WTC11 (cell line): ENCODE measurements at places on chromosomes 16 and 17. TPM values are rescaled to one million over a fixed set of nuclear protein-coding genes. Genes with fewer than 3 reads are reported as not detected.

- peaks cover 2% of the 10 kb centered on the region; the same call in 1 of the 2 replicates for H3K27me3 ChIP-seq
- H3K4me1 ChIP-seq = no peaks in the 10 kb centered on the region
- H3K36me3 ChIP-seq = no peaks in the 10 kb centered on the region
- H3K27ac ChIP-seq = no peak overlapping the region
Observed at GRCh38 chr17:80513892-80514291, 30.7 kb upstream of the RPTOR start.

- H3K27ac ChIP-seq = no peak overlapping the region
- no peaks in the 10 kb centered on the region for H3K36me3 ChIP-seq
- peaks cover 27% of the 10 kb centered on the region for H3K4me1 ChIP-seq
Observed at GRCh38 chr17:78252111-78252634, 20.7 kb downstream of the TMEM235 start.

GRCh38 chr17:82374626-82375331, 3.2 kb downstream of the UTS2R start:
- H3K36me3 ChIP-seq = no peaks in the 10 kb centered on the region
- H3K27ac ChIP-seq = no peak overlapping the region
- no peaks in the 10 kb centered on the region for H3K4me1 ChIP-seq
- H3K4me3 ChIP-seq = no peak overlapping the region

GRCh38 chr17:79051306-79051705, 23.3 kb upstream of the ENGASE start:
- no peaks in the 10 kb centered on the region for H3K4me1 ChIP-seq
- DNase-seq = no peak
- H3K36me3 ChIP-seq = peaks cover 5% of the 10 kb centered on the region; the same call in 1 of the 2 replicates

Gene GRIN2C
- 0.14 to 0.31 TPM (median 0.23 TPM) in 3 replicates for total RNA-seq

DNA sequence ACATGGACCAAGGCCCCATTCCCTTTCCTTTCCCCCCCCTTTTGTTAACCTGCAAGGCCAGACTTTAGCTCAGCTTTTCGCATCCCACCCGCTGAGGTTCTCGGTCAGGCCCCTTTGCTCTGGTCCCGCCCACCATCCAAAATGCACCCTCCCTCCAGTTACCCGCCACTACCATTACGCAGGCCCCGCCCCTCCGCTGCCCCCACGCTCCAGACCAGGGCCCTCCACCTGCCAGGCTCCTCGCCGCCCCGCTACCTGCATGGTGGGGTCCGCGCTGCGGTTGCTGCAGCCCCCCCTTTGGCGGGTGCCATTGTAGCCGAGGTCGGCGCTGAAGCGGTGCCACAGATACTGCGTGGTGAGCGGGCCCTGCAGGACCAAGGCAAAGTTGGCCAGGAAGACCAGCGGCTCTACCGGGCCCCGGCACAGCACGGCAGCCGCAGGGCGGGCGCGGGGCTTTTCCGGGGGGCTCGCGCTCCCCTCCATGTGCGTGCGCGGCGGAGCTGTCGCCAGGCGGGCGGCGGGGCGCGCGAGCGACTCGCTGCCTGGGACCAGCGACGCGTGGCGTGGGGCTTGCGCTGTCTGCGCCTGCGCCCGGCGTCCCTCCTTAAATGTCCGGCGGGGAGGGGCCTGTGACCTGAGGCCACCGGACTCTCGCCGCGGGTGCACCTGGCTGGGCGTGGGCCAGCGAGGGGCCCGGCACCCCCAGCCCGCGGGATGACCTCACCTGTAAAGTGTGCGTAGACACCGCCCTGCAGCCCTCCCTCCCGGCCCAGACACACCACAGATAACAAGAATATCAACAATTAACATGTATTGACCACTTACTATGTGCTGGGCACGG, at the start of gene SLC46A1:
Gene SLC46A1, minus strand, starts transcription at position 581 of the 841 bp plus-strand sequence. Its CDS starts 98 bp downstream, at position 483.
- H3K27me3 ChIP-seq = peaks cover 31% of the 10 kb centered on the region
- peak; percentile 80 for DNase-seq
- H3K27ac ChIP-seq = peak within 1 kb of the TSS; percentile 87

DNA sequence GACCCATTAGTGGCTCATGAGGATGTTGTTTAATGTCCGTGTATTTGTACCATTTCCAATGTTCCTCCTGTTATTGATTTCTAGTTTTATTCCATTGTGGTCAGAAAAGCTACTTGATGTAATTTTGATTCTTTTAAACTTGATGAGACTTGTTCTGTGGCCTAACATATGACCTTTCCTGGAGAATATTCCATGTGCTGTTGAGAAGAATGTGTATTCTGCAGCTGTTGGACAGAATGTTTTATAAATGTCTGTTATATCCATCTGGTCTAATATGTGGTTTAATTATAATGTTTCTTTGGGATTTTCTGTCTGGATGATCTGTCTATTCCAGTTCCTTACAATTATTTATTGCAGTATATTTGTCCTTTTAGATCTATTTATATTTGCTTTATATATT, 2.9 kb upstream of the ABCA10 start:
- DNase-seq = no peak
- no peaks in the 10 kb centered on the region for H3K27me3 ChIP-seq
- H3K4me1 ChIP-seq = no peaks in the 10 kb centered on the region
- no peak overlapping the region for H3K27ac ChIP-seq
- H3K36me3 ChIP-seq = no peaks in the 10 kb centered on the region; the same call in 1 of the 2 replicates
- no peak overlapping the region for H3K4me3 ChIP-seq

GRCh38 chr17:12459736-12460135, 206.0 kb upstream of the MYOCD start:
- H3K36me3 ChIP-seq = peaks cover 19% of the 10 kb centered on the region
- peaks cover 5% of the 10 kb centered on the region; the same call in 1 of the 2 replicates for H3K27me3 ChIP-seq
- H3K4me3 ChIP-seq = no peak overlapping the region
- no peak for DNase-seq
- H3K4me1 ChIP-seq = peaks cover 19% of the 10 kb centered on the region

DNA sequence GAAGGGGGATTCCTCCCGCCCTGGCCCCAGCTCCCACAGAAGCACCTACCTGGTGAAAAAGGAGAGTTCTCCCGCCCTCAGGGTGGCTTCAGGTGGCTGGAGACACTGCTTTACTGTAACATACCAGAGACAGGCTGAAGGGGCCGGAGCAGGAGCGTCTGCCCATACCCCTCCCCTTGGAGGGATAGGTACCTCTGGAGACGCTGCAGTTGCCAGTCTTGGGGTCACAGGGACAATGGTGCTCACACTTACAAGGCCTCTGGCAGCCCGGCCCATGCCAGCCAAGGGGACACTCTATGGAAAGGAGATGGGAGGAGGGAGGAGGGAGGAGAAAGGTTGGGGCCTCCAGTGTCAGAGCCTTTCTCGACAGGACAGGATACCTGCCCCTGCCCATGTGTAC, 6.6 kb downstream of the NAGPA start:
- H3K36me3 ChIP-seq = no peaks in the 10 kb centered on the region
- no peak for DNase-seq
- no peaks in the 10 kb centered on the region for H3K4me1 ChIP-seq
- H3K27me3 ChIP-seq = no peaks in the 10 kb centered on the region
- no peak overlapping the region for H3K27ac ChIP-seq

DNA sequence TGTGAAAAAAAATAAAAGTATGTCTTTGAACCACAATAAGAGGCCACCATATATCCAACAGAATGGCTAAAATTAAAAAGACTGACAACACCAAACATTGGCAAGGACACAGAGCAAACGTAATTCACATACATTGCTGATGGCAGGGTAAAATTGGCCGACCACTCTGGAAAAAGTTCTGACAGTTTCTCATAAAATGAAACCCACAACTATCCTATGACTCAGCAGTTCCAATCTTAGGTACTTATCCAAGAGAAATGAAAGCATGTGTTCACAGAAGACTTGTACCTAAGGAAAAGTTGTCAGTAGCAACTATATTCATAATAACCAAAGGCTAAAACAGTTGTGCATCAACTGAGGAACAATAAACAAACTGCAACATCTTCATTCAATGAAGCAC, 357.3 kb upstream of the XYLT1 start:
- no peaks in the 10 kb centered on the region for H3K27me3 ChIP-seq
- no peak overlapping the region for H3K27ac ChIP-seq
- H3K4me3 ChIP-seq = no peak overlapping the region
- DNase-seq = no peak

- no peaks in the 10 kb centered on the region for H3K36me3 ChIP-seq
- no peak overlapping the region for H3K27ac ChIP-seq
- no peak overlapping the region for H3K4me3 ChIP-seq
- H3K27me3 ChIP-seq = no peaks in the 10 kb centered on the region
- no peak for DNase-seq
- peaks cover 27% of the 10 kb centered on the region for H3K4me1 ChIP-seq
Observed at GRCh38 chr17:71338396-71338795, 782.4 kb upstream of the SOX9 start.

Gene WNT9B
- total RNA-seq = 0.41 to 0.87 TPM (median 0.44 TPM) in 3 replicates

- H3K36me3 ChIP-seq = no peaks in the 10 kb centered on the region
- no peak for DNase-seq
- no peaks in the 10 kb centered on the region for H3K27me3 ChIP-seq
- H3K27ac ChIP-seq = no peak overlapping the region
Observed at GRCh38 chr16:64669573-64669972, 452.3 kb downstream of the CDH11 start.

DNA sequence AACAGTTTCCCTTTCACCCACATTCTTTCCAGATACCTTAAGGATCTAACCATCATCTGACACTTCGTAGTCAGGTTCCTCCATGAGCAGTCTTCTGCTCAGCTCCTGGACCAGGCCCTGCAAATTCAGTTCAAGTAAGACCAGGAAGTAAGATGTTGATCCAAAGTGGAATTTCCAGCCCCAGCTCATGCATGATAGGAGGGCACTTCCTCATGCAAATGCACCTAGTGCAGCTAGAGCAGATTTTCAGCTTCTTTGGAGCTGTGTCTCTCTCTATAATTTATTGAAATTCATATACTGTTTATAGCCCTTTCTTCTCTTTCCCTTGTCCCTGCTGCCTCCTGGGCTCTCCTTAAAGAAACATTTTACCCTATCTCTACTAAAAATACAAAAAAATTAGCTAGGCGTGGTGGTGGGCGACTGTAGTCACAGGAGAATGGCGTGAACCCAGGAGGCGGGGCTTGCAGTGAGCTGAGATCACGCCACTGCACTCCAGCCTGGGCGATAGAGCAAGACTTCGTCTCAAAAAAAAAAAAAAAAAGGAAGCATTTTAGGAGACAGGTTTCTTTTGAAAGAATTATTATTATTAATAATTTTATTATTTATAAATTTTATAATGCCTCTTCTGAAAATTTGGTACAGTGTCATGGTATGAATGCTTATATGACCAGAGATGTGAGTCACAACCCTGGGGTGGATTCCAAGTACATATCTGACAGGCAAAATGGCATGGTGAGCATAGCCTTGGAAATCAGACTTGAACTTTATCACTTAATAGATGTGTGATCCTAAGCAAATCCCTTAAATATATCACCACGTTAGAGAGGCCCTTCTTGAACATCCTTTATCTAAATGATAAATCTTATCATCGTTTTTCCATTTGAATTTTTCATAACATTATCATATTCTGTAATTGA, 94.3 kb downstream of the SSH2 start:
- peaks cover 15% of the 10 kb centered on the region for H3K4me1 ChIP-seq
- H3K36me3 ChIP-seq = no peaks in the 10 kb centered on the region

GRCh38 chr16:86038926-86039310, 140.0 kb downstream of the IRF8 start:
- H3K36me3 ChIP-seq = no peaks in the 10 kb centered on the region
- no peak for DNase-seq
- no peak overlapping the region for H3K4me3 ChIP-seq
- H3K27me3 ChIP-seq = no peaks in the 10 kb centered on the region

GRCh38 chr17:3740611-3741073, 16.9 kb downstream of the HASPIN start:
- peaks cover 22% of the 10 kb centered on the region for H3K4me1 ChIP-seq
- H3K4me3 ChIP-seq = no peak overlapping the region
- H3K36me3 ChIP-seq = no peaks in the 10 kb centered on the region
- no peaks in the 10 kb centered on the region for H3K27me3 ChIP-seq

DNA sequence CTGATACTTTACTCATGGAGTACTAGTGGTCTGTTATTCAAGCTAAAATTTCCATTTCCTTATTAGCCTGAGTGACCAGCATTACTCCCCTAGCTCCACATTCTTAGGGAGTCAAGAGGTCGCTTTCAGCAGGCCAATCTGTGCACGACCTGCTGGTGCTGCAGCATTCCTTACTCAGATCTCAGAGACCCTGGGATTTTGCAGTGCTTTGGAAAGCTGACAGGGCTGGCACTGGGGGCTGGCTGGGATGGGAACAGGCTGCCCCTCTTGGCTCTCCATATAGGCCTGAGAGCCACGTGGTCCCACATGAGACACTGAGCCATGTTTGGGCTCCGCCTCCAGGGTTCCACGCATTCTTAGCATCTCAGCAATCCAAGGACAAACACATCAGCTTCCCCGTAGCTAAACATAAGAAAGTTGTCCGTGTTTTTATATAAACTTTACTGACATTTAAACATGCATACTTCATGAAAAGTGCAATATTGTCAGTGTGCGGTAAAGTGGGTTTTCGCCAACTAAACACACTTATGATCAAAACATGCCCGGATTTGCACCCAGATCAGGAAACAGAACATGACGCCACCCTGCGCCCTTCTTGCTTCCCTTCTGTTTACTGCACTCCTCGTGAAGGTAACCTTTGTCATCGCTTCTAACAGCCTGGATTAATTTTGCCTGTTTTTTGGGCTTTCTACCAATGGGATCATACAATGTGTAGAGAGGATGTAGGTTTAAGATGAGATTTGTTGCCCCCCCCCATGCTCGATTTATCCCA, 254.5 kb upstream of the CACNG5 start:
- no peak overlapping the region for H3K4me3 ChIP-seq
- peaks cover 5% of the 10 kb centered on the region; the same call in 1 of the 2 replicates for H3K36me3 ChIP-seq
- peak; percentile 28 for DNase-seq
- peak overlapping the region; percentile 41; the same call in 1 of the 2 replicates for H3K27ac ChIP-seq

DNA sequence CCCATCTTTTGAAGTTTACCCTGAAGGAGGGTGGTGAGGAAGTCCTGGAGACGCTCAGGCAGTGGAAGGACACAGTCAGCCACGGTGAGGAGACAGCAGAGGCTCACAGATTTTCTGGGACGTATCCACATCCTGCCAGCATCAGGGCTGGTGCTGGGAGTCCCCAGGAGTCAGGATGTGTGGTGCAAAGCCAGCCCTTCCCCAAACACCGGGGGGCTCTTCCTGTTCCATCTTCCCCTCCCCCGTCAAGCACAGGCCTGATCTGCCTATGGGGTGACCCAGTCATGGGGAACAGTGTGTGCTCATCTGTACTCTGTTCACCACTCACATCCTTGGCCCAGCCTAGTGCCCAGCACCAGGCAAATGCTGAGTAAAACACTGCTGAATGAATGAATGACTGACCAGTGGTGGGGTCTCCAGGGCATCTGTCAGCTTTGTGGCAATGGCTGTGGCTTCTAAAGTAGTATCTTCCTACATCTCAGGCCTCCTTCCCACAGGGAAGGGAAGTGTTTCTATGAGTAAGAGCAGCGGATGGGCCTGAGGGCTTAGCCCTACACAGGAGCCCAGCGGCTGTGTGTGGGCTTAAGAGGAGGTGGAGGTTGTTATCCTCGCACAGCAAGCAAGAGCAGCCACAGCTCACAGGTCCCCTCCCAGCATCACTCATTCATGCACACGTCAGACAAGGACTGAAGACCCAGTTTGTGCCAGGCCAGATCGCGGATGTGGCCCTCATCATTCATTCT, 23.3 kb downstream of the NOS2 start:
- peaks cover 15% of the 10 kb centered on the region for H3K4me1 ChIP-seq
- DNase-seq = no peak
- H3K36me3 ChIP-seq = no peaks in the 10 kb centered on the region
- no peaks in the 10 kb centered on the region; the same call in 1 of the 2 replicates for H3K27me3 ChIP-seq
- H3K27ac ChIP-seq = no peak overlapping the region
- no peak overlapping the region for H3K4me3 ChIP-seq

Gene TERB1
- total RNA-seq = not detected in 3 replicates
